Neural progenitor cell (in vitro differentiated cells): ENCODE measurements at places on chromosomes 4 and X. TPM values are rescaled to one million over a fixed set of nuclear protein-coding genes. Genes with fewer than 3 reads are reported as not detected.

The CSAG3 gene
- not detected in 2 replicates for total RNA-seq

GRCh38 chr4:128600996-128601871 is 208.3 kb upstream of the JADE1 start:
- H3K36me3 ChIP-seq, result no peaks in the 10 kb centered on the region
- no peak overlapping the region for H3K4me3 ChIP-seq
- H3K27me3 ChIP-seq, result no peaks in the 10 kb centered on the region

GRCh38 chr4:22969287-22969896 is 276.7 kb downstream of the GBA3 start:
- no peaks in the 10 kb centered on the region for H3K36me3 ChIP-seq
- no peaks in the 10 kb centered on the region for H3K27me3 ChIP-seq
- H3K4me1 ChIP-seq, result peaks cover 32% of the 10 kb centered on the region
- H3K4me3 ChIP-seq, result no peak overlapping the region
- peak; percentile 32 for DNase-seq

DNA sequence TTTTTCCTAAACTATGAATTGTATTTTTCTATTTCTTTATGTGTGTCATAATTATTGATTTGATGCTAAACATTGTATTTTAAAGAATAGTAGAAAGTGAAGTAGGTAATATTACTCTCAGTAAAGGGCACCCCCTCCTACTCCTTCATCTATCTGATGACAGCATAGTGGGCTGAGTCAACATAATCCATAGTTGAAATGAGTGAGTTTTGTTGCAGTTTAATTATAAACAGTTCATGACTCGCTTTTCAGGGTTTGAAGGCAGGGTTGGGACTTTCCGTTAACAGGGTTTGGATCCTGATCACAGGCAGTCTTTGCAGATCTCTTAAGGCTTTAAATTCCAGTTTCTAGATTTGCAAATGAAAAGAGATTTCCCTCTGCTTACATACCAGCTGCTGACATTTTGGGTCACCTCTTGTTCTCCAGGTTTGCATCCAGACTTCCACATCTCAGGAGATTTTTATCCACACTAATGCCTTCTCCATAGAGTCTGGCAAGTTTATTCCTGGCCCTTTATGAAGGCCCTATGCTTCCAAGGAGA is 54.0 kb upstream of the TACR3 start:
- H3K4me3 ChIP-seq, result no peak overlapping the region
- no peak for DNase-seq
- H3K36me3 ChIP-seq, result no peaks in the 10 kb centered on the region
- no peaks in the 10 kb centered on the region for H3K4me1 ChIP-seq
- no peaks in the 10 kb centered on the region for H3K27me3 ChIP-seq
- no peak overlapping the region for H3K27ac ChIP-seq

GRCh38 chr4:6752486-6752829 is 30.1 kb upstream of the KIAA0232 start:
- DNase-seq, result no peak
- no peak overlapping the region for H3K4me3 ChIP-seq
- no peaks in the 10 kb centered on the region for H3K27me3 ChIP-seq
- peaks cover 13% of the 10 kb centered on the region for H3K4me1 ChIP-seq
- H3K36me3 ChIP-seq, result no peaks in the 10 kb centered on the region
- no peak overlapping the region for H3K27ac ChIP-seq
